ENCODE measurements at places on chromosomes 4 and X. TPM values are rescaled to one million over a fixed set of nuclear protein-coding genes. Genes with fewer than 3 reads are reported as not detected.

CT55 gene
- total RNA-seq, result not detected

APELA gene
- not detected for total RNA-seq

CFAP99 gene
- not detected for total RNA-seq

MGARP gene
- total RNA-seq, result 29.9 TPM

ZNF157 gene
- total RNA-seq, result under 0.01 TPM

CENPVL1 gene
- not detected for total RNA-seq
